ENCODE measurements at places on chromosomes 3 and 15.
A peak's percentile ranks its signal among the peaks of the same experiment; 100 is the strongest.

DNA sequence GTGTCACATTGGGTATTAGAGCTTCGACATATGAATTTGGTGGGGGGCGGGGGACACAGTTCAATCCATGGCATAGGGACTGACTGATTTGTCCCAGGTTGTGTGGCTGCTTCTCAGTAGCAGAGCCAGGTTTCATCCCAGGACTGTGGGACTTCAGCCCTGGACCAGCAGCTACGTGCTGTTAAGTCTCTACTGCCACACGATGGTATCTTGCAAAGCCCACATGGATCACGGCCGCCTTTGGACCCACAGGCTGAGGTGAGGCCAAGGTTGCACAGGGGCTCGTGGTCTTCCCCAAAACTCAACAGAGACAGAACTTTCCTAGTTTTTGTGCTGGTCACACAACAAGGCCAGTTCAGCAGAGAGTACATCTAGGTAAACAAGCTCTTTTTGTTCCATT is 97.4 kb downstream of the LRRK1 start:
- no peak for DNase-seq

DNA sequence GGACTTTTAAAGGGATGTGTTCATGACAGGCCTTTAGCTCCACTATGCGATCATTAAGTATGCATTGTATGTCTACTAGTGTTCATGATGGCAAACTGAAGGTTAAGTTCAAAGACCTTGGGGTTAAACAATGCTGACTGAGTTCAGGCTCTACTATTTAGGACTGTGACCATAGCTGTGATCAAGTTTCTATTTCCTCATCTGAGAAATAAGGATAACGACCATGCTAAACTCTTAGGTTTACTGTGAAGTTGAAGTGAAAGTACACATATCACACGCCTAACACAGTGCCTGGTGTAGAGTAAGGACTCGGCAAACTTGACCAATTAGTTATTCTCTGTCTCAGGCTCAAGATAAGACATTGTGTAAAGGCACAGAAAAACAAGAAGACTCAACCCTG is 243.2 kb downstream of the MBNL1 start:
- no peak for DNase-seq

- no peak for DNase-seq
Observed at GRCh38 chr3:97235179-97235578, 420.8 kb downstream of the EPHA6 start.

- DNase-seq, result no peak
Observed at GRCh38 chr3:194871143-194871863, 185.6 kb downstream of the FAM43A start.

DNA sequence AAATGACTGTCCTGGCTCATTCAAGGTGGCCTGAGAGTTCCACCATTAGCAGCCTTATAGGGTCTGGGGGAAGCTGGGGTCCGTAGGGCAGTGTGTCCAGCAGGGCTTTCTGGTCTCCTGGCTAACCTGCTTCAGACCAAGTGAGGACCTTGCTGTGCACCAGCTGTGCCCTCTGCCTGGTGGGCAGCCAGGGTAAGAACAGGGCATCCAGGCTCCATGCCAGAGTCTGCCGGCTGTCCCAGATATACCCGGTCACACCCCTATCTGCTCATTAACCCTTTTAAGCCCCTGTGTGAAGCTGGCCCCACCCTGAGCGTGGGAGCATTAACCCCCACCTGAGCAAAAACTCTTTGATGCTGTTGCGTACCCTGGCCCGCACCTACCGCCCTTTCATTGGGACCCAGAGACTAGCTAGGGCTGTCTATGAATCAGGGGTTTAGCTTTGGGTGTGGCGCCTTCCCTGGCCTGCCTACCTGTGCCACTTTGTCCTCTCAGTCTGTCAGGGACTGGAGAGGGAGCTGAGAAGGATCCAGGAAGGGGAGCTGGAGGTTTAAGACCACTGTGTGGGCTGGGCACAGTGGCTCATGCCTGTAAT is 17.6 kb downstream of the SEMA3F start:
- DNase-seq, result no peak

GRCh38 chr15:48939648-48940047 is 24.1 kb downstream of the SHC4 start:
- no peak for DNase-seq

GRCh38 chr3:127014536-127015281 is 31.8 kb downstream of the PLXNA1 start:
- DNase-seq, result no peak

DNA sequence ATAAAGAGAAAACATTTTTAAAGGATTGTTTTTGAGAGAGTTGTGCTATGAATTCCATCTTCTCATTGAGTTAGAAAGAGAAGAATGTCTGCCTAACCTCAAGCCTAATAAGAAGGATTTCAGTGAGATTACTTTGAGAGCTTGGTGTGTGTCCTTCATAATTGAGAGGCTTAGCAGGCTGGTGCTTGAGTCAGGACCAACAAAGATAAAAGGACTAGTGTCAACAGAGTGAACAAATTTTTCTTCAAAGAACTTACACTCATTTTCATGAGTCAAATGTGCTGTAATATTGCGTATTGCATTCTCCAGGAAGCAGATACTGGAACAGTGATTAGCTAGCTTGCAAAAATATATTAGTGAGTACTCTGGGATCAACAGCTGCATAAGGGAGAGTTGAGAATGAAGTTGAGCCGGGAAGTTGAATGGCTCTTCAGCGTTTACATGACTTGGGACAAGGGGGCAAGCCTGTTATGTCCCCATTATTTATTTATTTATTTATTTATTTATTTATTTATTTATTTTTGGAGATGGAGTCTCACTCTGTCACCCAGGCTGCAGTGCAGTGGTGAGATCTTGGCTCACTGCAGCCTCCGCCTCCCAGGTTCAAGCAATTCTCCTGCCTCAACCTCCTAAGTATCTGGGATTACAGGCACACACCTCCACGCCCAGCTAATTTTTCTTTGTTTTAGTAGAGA is 37.5 kb upstream of the SLITRK3 start:
- DNase-seq, result no peak

- peak; percentile 78 for DNase-seq
Observed at GRCh38 chr3:138434276-138434874, at the start of gene ESYT3. Gene ESYT3, plus strand, starts transcription at chr3:138434616. Its CDS starts 183 bp downstream, at chr3:138434799.

- DNase-seq, result no peak
Observed at GRCh38 chr15:97156739-97157265, 803.7 kb upstream of the ARRDC4 start.

DNA sequence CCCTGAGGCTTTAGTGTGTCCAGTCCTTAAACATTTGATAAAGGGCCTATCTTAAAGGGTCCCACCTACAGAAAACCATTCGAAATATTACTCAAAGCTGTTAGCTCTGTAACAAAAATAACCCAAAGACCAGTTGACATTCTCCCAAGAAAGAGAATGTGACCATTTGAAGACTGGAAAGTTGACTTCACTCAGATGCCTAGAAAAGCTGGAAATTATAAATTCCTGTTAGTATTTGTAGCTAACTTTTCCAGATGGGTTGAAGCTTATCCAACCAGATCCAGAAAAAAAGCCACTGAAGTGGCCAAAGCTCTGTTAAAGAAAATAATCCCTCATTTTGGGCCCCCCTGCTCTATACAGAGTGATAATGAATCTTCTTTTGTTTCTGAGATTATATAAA is 408.4 kb downstream of the PLOD2 start:
- no peak for DNase-seq

DNA sequence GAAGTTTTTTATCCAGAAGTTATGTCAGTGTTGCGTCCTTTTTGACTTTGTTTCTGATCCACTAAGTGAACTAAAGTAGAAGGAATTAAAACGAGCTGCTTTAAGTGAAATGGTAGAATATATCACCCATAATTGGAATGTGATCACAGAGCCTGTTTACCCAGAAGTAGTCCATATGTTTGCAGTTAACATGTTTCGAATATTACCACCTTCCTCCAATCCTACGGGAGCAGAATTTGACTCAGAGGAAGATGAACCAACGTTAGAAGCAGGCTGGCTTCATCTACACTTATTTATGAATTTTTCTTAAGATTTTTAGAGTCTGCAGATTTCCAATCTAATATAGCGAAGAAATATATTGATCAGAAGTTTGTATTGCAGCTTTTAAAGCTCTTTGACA is 57.6 kb downstream of the DNAH1 start:
- no peak for DNase-seq

DNA sequence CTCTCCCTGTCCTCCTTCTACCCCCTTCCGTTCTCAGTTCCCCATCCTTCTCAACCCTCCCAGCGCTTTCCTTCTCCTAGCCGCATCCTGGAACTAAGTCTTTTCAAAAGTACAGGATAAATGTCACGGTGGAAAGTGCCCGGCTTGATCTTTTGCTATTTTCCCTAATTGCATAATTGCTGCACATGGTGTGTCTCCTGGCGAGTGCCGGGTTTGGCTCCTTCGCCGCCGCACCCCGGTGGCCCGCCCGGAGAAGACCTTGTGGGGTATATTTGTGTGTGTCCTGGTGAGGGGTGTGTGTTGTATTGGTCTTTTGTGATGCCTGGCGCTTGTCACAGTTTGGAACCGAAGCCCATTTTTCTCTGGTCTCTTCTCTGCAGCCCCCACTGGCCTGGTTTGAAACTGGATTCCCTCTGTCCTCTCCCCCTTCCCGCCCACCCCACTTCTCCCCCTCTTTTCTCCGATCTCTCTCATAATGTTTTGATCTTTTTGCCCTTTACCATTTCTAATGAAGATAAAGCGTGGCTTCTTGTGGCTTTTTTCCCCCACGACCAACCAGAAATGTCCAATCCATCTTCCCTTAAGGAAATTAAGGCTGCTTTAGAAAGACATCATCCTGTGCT is 692 bp downstream of the UBE2E2 start:
- DNase-seq, result peak; percentile 71

- no peak for DNase-seq
Observed at GRCh38 chr15:43538091-43538490, 20.7 kb downstream of the MAP1A start.

DNA sequence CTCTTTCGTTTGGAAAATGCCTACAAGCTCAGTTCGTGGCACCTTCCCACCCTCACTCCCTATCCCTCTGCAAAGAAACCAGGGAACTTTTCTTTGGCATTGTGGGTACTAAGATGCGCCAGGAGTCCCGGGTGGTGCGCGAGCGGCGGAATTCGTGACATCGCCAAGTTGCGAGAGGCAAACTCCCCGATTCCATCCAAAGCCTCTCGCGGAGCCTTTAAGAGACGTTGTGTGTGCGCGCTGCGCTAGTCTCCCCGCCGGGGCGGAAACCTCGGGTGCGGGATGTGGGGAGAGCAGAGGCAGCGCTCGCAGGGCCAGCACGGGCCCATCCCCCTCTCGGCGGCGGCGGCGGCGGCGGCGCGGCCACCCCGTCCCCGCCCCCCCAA is 443 bp upstream of the NR2F2 start:
- peak; percentile 86 for DNase-seq

DNA sequence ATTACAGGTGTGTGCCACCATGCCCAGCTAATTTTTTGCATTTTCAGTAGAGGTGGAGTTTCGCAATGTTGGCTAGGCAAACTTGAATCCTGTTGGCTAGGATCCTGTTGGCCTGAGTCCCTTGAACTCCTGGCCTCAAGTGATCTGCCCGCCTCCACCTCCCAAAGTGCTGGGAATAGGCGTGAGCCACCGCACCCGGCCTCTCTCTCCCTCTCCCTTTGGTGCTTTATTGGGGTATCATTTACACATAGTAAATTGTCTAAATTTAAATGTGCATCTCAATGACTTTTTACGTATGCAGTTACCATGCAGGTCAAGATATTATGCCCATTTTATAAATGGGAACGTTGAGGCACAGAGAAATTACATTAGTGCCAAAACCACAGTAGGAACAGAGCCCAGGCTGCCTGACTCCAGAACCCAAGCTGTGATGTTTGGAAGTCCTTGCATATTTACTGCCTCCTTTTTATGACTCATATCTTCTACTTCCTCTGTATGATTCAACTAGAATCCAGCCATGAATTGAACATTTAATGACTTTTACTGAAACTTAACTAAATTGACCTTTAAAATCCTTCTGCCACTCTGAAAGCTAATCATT is 34.0 kb upstream of the RPP14 start:
- no peak for DNase-seq

DNA sequence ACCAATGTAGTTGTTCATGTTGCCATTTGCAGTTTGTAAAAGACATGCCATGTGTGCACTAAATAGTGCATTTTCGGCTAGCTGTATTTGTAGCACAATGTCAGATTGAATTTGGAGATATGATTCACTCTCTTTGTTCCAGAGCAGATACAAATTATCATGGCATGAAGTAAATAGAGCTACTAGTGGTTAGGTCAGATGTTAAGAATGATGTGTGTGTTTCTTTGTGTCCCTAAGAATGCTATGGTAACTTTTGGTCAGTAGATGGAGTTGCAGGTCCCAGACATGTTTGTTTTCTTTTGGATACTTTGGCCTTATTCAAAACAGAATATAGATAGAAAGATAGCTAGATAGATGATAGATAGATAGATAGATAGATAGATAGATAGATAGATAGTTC is 595.8 kb downstream of the NLGN1 start:
- peak; percentile 6 for DNase-seq

DNA sequence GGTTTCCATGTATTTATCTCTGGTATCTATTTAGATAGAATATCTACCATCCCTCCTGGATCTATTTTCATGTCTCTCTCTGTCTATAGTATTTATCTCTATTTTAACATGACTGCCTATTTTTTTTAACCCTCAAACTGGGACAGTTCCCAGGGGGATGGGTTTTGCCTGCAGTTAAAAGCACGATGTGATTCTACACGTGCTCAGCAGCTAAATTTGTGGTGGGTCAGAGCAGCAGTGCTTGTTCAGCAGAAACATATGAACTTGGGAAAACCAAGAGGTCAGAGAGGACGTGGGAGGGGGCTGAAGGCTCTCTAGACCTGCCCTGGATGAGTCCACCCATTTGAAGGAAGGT is 189.2 kb downstream of the NTRK3 start:
- no peak for DNase-seq

- no peak for DNase-seq
Observed at GRCh38 chr3:119292666-119293065, 1.5 kb upstream of the ARHGAP31 start.

DNA sequence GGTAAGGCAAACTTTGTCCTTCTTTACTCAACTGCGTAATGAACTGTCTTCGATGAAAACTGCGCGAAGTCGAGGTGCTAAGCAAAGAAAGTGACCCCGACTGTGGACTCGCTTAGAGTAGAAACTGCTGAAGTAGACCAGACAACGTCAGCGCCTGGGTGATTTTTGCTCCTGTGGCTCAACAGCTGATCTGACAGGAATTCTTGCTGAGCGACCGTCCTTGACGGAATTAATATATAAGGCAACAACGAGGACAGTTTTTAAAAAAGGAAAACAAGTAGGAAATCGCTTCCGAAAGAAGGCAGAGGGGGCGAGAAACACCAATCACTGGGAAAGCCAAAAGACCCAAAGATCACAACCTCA is 541 bp downstream of the RPS27L start:
- no peak for DNase-seq

DNA sequence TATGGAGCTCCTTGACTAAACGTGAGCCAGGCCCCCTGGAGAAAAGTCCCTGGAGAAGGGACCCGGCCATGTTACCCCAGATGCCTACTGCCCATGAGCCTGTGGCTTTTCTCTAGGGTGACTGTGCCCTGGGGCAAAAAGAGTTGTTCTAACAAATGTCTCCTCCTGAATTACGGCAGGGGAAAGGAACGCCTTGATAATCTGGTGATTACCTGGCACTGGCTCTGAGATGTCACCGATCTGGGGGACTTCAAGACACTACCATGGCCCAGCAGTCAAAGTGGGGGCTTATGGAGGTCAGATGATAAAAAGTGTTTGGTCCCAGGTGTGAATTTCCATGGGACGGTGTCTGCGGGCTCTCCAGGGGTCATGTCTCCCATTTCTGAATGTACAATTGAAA is 140.7 kb downstream of the KLF13 start:
- no peak for DNase-seq

- no peak for DNase-seq
Observed at GRCh38 chr3:78434801-78435200, 1333.0 kb downstream of the ROBO1 start.

Data from right kidney (tissue), 9 donors.